ENCODE measurements at places on chromosomes 2 and 18.
A peak's percentile ranks its signal among the peaks of the same experiment; 100 is the strongest.

- peak; percentile 75 for DNase-seq
Measured at GRCh38 chr2:161063157-161063945, 96.9 kb upstream of the TANK start.

DNA sequence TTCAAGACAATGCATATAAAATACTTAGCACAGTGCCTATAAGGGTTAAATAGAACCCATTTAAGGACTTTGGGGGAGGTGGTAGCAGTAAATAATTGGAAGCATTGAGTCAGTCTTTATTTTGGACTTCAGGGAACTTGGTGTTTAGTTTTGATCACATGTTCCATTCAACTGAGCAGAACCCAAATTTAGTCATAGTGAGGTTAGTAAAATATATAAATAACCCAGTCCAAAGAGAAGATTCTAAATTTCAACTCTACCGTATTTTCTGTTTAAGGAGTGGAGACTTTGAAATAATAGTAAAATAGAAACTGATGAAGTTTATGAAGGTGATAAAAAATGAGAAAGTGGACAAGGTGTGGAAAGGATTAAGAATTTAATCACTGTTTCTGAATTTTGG, 19.7 kb downstream of the TWSG1 start:
- no peak for DNase-seq

- DNase-seq: no peak
Measured at GRCh38 chr2:37770797-37771196, 99.4 kb upstream of the CDC42EP3 start.

GRCh38 chr2:212015588-212015987, 523.0 kb downstream of the ERBB4 start:
- no peak for DNase-seq

Data from right lung (tissue), 10 donors.